Right hindlimb (tissue), 1 donor: ENCODE measurements at places on chromosomes 7 and 10.

DNA sequence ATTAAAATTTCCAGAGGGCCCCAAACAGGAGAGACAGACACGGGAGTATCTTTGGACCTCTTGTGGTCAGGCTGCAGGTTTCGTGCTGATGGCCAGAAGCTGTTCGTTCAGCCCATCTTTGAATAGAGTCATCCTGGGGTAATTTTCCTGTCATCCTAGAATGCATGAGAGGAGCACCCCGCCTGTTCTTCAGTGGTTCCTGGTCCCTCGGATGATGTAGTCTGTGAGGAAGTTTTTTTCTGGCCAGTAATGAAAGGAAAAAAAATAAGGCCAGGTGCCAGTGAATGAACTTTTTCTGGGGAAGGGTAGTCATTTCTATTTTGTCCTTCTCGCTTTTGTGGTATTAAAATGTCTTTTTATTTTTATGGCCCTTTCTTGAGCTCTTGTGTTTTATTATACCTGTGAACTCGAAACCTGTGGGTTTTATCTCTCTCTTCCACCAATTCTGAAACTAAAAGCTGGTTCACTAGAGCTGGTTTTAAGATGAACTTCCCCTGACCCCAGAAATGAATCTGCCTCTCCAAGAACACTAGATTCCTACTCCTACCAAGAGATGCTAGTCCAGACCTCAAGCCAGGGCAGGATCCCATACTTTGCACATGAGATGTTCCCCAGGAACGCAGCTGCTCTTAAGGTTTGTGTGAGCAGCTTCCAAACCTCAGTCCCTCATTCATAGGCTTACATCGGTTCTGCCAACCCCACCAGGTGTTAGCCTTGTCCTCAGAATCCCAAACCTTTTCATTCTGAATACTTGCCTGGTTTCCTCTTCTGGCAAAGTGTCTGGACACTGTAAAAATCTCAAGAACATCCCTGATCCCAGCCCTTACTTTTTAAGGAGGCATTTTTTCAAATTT, 15.4 kb upstream of the MEST start:
- DNase-seq: peak; percentile 80

- no peak for DNase-seq
These were observed 293.4 kb upstream of the MKLN1 start for GRCh38 chr7:131034166-131034881.

GRCh38 chr10:13925971-13926780, 339.4 kb downstream of the PRPF18 start:
- no peak for DNase-seq

DNA sequence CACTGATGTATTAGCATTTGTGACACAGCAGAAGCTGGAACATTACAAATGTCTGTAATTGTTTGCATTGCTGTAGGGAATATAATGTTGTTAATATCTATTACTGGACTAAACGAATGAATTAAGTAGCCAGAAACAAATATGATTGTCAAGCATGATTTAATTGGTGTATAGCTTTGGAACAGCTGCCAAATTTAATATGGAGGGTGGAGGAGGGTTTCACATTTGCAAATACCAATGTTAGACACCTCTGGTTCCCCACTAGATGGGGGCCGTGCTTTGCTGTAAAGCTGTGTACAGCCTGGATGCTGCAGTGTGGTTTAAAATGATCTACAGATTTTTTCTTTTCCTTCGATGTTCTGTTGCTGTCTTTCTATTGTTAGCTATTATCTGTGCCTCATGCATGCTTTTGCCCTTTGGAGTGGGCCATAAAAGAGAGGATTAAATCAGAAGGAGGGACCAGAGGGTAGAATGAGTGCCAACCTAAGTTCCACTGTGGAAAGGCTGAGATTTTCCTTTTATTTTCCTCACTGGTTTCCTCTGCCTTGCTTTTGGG, 23.1 kb downstream of the DNAJB9 start:
- DNase-seq: peak; percentile 52

GRCh38 chr10:13352519-13352918, 4.4 kb upstream of the SEPHS1 start:
- DNase-seq: no peak

GRCh38 chr10:46301056-46301645, 14.4 kb downstream of the ANTXRL start:
- DNase-seq: no peak

GRCh38 chr10:74892839-74893238, 66.4 kb downstream of the KAT6B start:
- DNase-seq: no peak

- DNase-seq: no peak
These were observed 44.8 kb downstream of the GNAT3 start for GRCh38 chr7:80467069-80467468.

- no peak for DNase-seq
These were observed 50.5 kb downstream of the MALSU1 start for GRCh38 chr7:23349484-23350157.

- DNase-seq: no peak
These were observed 47.4 kb downstream of the CUL1 start for GRCh38 chr7:148746135-148746534.

DNA sequence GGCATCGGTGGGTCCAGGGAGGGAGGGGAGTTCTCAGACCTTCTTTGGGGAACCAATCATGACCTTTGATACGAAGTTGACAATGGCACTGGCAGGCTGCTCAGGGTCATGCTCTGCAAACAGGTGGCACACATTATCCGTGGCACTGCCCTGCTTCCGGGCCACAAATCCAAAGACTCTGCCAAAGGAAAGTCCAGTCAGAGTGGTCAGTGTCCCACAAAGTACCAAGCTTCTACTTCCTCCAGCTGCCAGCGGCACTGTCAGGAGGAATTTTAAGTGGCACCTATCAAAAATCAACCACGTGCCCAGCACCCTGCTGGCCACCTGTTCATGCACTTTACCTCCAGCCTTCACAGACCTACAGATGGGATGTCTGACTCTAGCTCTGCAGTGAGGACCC, 303.9 kb downstream of the TNS3 start:
- no peak for DNase-seq

- peak; percentile 31 for DNase-seq
These were observed 765 bp downstream of the WBP1L start for GRCh38 chr10:102744374-102745051.

DNA sequence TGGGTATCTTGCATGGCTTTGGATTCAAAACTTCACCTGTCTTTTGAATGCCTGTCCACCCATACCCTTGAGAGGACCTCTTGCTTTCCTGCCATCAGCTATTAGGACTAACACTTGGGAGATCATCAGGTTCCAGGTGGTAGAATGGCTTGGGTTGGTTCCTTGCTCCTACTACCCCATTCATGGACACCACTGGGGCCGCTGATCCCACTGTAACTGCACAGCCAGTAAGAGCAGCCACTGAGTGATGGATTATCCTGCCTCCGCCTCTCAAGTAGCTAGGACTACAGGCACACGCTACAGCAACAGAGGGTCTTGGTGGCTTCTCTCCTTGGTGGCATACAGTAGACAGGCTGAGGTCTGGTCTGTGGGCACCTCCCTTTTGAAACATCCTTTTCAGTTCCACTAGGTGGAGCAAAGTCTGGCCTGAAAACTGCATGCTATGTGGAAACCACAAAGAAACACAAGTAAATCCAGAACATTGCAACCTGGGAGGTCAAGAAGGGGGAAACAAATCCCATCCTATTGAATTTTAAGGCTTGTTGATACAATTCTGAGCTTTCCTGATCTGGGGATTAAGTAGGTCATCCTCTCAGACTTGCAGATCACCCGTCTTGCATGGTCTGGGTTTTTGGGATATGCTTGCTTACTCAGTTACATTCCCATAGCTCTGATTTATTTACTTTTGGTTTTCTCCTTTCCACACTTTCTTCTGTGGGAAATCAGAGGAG, 9.4 kb downstream of the WBP1L start:
- peak; percentile 65 for DNase-seq

- DNase-seq: no peak
These were observed 14.9 kb upstream of the ITGB1 start for GRCh38 chr10:32972929-32973328.

- DNase-seq: no peak
These were observed 85.2 kb upstream of the VIPR2 start for GRCh38 chr7:159229683-159230475.

DNA sequence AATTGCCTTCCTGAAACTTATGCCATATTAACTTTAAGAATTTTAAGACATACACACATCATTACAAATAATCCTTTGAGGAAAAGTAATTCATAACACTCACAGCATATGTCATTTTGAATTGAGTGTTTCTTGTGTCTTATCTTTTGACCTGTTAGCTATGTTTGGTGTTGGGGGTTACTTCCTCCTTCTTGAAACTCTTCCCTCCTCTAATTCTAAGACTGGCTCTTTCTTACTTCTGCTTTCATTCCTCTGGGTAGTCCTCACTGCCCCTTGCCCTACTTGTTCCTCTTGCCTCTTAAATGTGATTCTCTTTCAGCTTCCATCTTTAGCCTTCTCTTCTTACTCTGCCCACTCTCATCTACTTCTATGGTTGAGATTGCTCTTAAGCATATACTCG, 28.3 kb upstream of the PIP4K2A start:
- no peak for DNase-seq

GRCh38 chr7:39406467-39406866, 159.7 kb upstream of the YAE1 start:
- no peak for DNase-seq

DNA sequence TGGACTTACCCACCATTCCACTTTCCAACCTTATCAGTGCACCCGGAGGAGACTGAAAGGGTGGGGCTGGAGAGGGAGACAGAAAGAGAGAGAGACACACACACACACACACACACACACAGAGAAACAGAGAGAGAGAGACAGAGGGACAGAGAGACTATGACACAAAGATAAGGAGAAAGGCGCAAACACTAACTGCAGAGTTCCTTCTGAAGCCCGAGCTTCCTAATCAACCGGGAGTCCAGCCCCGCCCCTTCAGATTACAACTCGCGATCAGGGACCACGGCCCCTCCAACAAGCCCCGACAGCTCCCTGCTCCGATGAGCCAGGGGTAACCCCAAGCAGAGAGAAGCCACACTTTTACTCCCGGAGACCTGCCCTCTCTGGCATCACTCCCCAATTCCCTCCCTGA, 499 bp downstream of the GAL3ST4 start:
- DNase-seq: no peak

GRCh38 chr10:69428165-69428564, 11.4 kb upstream of the TACR2 start:
- DNase-seq: no peak

DNA sequence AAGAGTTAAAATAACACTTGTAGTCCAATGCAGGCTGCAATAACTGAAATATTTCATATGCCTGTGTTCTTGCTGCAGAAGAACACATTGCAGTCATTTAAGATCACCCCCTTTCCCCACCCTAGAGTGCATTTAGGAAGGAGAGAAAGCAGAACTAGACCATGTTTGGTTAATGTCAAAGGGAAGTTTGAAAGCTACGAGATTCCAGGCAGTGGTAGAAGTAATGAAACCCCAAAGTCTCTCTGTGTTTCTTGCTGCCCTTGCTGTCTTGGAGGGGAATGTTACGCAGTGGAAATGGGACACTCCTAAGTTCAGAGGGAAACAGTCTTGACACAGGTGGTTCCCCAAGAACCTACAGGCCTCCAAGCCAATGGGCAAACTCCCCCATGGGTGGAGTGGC, 242.9 kb downstream of the PTEN start:
- DNase-seq: no peak

DNA sequence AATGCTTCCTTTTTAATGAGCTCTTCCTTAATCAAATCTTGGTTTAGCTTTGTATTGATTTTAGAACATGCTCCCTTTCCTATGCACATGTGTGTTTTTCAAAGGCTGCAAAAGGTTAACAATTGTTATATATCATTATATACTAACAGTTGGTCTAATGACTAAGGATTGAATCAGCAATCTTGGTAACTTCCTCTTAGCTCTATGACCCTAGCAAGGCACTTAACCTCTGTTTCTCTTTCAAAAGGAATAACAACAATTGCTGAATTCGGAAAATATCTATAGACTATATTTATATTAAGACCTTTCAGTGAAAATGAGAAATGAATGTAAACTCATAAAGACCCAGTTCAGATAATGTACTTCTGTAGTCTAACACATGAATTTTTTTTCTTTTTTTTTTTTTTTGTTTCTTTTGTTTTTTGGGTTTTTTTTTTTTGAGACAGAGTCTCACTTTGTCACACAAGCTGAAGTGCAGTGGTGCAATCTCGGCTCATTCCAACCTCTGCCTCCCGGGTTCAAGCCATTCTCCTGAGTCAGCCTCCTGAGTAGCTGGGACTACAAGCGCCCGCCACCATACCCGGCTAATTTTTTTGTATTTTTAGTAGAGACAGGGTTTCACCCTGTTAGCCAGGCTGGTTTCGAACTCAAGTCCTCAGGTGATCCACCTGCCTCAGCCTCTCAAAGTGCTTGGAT, 48.8 kb downstream of the HOXA1 start:
- no peak for DNase-seq

GRCh38 chr7:467393-467828, 52.2 kb downstream of the PDGFA start:
- DNase-seq: peak; percentile 8

DNA sequence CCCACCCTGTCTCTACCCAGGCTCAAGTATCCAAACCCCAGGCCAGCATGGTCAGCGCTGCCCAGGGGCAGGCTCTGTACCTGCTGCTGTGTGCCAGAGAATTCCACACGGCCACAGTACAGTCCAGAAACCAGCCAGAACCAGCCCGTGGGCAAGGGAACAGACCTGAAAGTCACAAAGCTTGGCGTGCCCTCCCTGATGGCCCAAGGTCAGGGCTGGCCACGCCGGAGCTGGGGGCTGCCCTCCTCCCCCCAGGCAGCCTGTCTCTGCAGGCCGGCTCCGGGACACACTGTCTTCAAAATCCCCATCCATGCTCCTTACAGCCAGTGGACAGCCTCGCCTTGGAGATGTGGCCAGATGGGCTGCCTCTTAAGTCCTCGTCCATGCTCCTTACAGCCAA, 78.4 kb downstream of the CTBP2 start:
- no peak for DNase-seq

DNA sequence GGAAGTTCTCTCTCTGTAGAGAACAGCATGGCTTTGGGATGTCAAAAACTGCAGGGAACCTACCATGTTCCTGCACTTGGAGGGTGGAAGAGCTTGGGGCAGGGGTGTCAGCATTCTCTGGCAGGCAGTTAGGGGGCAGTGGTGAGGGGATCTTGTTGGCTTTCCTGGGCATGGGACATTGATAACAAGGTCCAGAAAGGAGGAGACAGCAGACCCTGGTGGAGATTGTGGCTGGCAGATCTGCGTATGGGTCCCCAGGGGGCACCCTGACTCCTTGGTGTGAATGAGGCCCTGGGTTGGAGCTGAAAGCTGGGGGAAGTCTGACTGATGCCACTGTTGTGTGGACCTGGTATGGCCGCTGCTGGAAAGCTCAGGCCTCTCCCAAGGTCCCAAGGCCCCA, 22.9 kb upstream of the CAMK2B start:
- DNase-seq: no peak

GRCh38 chr10:29714096-29714874, 79.5 kb upstream of the SVIL start:
- DNase-seq: no peak

GRCh38 chr10:62016623-62017490, 115.4 kb downstream of the ARID5B start:
- DNase-seq: no peak

DNA sequence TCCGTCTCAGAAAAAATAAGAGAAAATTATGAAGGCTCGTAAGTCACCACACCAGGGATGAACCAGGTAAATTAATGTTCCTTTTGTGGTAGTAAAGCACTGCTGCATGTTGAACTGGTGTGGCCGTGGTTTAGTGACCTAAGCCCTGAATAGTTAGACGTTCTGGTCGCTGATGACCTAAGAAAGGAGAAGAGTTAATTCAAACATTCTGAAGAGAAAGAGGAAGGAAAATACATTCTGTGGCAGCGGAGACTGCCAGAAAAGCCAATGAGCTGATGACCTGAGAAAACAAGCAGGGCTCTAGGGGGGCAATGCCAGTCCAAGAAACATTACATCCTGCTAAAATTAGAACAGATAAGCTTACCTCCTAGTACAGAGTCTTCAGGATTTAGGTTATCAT, 17.5 kb downstream of the DNAJC9 start:
- no peak for DNase-seq
